Stimulated activated CD8-positive, alpha-beta memory T cell treated with anti-CD3 and anti-CD28 coated beads, Interleukin-7, amount 100 ng/mL, for 1 hour (primary cell): ENCODE measurements at places on chromosomes 11 and 22.

DNA sequence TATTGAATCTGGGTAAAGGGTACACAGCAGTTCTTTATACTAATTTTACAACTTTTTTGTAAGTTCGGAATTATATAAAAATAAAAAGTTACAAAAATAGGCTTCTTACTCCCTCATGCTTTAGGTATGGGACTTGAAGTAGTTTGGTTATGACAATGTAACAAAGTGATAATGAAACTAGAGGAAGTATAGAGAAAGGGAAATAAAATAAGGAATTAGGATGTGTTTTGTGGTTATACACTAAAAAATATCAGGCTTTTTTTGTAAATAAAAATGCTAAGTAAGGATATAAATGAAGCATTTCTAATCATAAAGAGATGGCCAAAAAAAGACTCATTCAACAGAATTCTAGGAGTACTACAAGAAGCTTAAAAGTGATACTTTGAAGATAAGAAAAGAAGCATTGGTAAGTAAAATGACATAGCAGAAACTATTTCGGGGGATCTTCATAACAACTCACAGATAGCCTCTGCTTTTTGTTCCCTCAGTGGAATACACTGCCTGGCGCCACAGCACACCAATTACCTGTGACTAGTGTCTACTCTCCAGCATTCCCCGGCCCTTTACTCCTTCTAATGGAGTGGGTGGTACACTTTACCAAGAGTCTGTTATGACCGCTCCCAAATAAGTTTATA is 322.7 kb upstream of the PITPNB start:
- no peak for DNase-seq

DNA sequence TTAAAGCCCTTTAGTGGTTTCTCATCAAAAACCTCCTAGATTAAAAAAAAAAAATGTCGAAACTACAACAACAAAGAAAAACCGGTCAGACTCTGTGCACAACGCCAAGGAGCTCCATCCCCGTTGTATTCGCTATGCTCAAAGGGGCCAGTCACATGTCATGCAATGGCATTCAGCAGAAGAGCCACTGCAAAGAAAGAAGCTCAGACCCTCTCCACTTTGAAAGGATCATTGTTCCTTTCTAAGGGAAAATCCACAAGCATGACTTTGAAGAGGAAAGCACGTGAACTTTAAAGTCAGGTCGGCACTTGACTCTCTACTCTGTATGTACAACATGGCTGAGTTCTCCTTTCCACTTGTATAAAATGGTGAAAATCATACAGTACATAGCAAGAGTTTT is 655.6 kb downstream of the ETS1 start:
- DNase-seq = no peak

GRCh38 chr11:34149786-34150185 is 44.4 kb downstream of the NAT10 start:
- no peak for DNase-seq

- no peak for DNase-seq
Observed at GRCh38 chr22:20956258-20957101, 10.6 kb upstream of the AIFM3 start.

DNA sequence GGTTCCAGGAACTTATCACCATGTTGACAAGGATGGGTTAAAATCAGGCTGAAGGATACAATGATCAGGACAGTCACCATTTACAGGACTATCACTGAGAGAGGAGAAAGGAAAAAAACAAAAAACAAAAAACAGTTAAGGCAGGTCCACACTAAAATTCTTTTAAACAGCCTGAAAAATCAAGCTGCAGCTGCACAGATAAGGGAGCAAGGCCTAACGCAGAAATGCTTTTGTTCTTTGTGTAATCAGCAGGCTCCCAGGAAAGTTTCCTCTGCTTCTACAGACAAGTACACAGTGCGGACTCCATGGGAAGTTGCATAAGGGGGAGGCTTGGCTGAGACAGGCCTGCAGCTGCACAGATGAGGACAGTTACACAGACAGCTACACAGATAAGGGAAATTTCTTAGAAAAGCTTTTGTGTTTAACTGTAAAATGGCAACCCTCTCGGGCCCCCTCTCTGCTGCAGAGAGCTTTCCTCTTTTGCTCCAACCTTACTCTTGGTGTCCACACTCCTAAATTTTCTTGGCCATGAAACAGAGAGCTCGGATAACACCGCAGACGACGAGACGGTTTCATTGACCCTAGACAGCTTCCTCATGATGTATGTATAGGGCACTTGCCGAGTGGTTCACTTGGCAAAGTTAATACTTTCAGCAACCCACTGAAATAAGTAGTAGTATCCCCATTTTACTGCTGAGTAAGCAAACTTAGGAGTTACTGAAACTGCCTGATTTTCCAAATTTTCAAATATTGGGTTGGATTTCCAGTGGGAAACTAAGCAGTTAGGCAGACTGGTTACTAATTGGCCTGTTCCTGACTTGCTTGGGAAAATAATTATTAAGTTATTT is 45.5 kb downstream of the PIWIL3 start:
- no peak for DNase-seq

DNA sequence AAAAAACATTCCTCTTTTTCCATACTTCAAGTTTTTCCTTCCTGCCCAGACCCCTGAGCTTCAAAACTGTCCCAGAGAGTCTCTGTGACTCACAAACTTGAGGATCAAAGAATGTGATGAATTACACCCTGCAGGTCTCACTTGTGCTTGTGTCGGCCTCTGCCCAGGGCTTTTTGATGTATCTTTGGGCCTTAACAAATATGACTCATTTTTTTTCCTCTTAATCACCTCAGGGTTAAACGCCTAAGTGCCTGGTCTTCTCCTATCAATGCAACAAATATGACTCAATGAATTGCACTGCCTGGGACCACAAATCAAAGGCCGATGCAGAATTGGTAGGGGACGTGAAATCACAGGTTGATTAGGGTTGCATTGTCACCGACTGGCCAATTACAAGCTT is 267.7 kb downstream of the LARGE1 start:
- DNase-seq = no peak

DNA sequence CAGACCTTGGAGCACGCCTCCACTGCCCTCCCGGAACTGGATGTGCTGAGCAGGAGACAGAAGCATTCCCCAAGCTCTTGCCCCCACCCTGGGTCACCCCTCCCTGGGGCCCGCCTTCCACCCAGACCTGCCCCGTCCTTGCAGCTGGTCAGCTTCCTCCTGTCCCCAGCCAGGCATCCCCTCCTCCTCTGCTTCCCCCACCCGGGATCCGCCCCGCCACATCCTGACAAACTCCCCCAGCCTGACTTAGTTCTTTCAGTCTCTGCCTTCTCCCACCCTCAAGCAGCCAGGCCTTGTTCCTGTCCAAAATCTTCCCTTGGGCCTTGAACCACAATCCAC is 1.1 kb upstream of the PLXNB2 start:
- no peak for DNase-seq

DNA sequence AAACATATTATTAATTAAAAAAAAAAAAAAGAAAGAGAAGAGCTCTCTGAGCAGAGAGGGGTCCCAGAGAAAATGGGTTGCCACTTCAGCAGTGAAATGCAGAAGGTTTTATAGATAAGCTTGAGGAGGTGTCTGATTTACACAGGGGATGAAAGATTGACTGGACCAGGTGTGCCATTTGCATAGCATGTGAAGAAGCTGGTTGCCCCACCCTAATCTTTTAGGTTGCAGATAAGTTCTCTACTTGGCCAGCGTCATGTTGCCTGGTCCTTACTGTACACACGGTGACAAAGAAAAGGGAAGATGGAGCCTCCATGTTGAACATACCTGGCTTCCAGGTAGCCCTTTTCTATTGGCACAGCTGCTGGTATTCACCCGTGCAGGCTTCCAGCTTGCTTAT is 41.4 kb downstream of the MS4A2 start:
- DNase-seq = no peak

DNA sequence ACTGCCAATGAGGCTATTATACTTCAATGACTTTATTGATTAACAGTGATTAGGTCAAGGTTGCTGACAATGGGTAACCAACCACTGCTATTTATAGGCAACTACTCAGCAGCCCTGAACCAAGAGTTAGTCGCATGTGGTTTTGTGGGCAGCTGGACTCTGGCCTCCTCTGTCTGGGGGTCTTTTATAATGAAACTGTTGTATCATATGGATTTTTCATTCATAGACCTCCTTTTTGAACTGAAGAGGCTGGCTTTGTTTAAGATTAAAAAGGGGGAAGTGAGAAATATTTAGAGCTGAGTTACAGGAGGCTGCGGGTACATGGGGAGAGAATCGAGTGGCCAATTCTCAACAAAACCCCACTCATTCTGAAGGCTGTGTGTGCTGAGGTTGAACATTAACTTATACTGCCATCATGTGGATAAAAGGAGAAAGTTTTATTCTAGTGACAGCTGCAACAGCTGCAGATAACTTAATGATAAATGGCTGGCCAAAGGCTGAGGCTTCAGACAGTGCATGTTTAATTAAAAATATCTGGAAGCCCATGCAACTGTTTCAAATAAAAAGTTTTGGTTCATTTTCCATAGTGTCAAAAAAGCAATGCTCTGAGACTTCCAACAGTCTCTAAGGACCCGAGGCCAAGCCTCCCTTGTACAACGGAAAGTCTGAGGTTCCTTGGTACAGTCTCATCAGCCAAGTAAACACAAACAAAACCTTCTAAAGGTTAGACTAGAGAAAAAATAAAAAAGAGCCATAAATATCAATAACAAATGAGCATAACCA is 682.6 kb downstream of the KCNA4 start:
- DNase-seq = no peak

DNA sequence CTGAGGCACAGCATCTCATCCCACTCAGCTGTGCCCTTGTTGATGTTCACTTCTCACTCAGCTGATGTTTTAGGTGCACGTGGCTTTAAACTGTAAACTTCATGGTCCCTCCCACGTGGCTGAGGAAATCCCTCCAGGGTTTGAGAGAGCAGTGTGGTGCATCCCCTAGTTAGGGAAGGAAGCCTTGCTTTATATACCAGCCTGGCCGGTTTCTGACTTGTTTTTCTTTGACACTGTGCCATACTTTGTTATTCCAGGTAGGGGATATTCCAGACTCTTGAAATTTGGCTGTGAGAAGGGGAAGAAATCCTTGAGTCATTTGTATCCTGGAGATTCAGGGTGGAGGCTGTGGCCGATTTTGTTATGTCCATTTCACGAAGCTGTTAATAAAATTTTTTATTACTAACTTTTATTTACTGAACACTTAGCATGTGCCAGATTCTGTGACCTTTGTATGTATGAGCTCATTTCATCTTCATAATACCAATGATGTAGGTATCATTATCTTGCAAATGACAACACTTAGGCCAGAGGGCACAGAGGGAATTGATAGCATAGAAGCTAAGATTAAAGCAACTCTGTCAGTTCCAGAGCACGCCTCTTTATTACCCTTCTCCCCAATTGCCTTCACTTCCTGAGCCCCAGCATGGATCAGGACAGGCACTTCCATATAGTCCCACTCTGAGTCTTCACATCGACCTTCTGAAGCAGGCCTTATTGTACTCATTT is 116.6 kb downstream of the NAV2 start:
- DNase-seq = no peak

DNA sequence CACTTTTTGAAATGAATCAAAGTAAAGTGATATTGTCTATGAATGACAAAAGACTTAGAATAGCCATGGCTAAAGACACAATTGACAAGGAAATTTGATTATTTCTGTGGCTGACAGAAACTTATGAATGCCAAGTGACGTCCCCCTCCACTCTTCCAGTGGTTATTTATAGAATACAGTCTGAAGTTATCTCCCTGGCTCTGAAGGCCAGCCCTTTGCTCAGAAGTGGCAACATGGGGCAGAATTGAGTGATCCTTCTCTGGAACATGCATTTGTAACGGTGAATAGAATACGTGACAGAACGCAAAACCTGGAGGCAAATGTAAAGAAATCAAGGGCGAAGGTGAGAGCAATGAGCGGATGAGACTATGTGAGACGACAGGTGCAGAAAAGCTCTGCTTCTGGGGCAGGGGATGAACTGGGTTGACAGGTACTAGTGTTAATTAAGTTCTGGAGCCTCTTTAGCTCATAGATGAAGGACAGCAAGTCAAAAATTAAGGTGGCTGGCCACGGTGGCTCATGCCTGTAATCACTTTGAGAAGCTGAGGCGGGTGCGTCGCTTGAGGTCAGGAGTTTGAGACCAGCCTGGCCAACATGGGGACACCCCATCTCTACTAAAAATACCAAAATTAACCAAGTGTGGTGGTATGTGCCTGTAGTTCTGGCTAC is 585.7 kb upstream of the B3GAT1 start:
- no peak for DNase-seq

- peak; percentile 19 for DNase-seq
Observed at GRCh38 chr22:25235547-25236290, 16.3 kb downstream of the CRYBB2 start.
